ENCODE measurements at places on chromosomes 1 and 21.
A peak's percentile ranks its signal among the peaks of the same experiment; 100 is the strongest.

- H3K4me3 ChIP-seq = no peak overlapping the region
- no peak for DNase-seq
- H3K36me3 ChIP-seq = no peaks in the 10 kb centered on the region
- no peaks in the 10 kb centered on the region for H3K27me3 ChIP-seq
- H3K4me1 ChIP-seq = no peaks in the 10 kb centered on the region
Measured at GRCh38 chr21:17732306-17732705, 86.8 kb downstream of the C21orf91 start.

DNA sequence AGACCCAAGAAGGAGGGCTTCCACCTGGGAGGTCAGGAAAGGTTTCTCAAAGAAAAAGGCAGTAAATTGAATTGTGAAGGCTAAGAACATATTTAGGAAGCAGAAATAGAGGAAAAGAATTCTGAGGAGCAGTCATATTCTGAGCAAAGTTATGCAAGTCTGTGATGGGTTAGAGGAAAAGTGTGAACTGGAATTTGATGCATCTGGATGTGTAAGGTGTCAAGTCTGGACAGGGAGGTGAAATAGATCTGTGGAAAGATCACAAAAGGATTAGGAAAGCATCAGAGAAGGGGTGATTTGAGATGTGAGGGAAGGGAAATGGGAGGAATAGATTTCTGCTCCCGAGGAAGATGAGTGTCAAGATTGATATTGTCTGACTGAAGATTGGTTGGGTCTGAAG, 18.1 kb upstream of the PRDM2 start:
- DNase-seq = no peak
- H3K36me3 ChIP-seq = no peaks in the 10 kb centered on the region
- H3K27ac ChIP-seq = no peak overlapping the region
- no peaks in the 10 kb centered on the region for H3K4me1 ChIP-seq

DNA sequence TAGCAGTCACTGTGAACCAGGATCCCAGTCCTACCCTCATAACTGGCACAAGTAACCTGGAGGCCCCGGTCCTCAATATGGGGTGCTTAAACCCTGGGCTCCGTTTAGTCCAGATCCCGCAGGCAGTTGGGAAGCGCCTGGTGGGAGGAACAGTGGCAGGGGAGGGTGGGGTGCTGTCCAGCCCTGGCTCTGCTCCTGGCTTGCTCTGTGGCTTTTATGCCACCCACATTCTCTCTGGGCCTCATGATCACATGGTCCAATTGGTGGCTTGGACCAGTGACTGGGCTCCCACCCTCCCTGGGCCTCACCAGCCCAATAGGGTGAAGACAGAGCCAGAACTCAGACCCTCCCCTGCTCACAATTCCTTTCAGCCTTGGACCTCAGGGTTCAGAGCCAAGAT, 2.9 kb downstream of the CD164L2 start:
- no peak overlapping the region for H3K27ac ChIP-seq
- H3K4me3 ChIP-seq = no peak overlapping the region
- H3K36me3 ChIP-seq = no peaks in the 10 kb centered on the region
- no peaks in the 10 kb centered on the region for H3K27me3 ChIP-seq
- peaks cover 3% of the 10 kb centered on the region for H3K4me1 ChIP-seq
- DNase-seq = no peak

DNA sequence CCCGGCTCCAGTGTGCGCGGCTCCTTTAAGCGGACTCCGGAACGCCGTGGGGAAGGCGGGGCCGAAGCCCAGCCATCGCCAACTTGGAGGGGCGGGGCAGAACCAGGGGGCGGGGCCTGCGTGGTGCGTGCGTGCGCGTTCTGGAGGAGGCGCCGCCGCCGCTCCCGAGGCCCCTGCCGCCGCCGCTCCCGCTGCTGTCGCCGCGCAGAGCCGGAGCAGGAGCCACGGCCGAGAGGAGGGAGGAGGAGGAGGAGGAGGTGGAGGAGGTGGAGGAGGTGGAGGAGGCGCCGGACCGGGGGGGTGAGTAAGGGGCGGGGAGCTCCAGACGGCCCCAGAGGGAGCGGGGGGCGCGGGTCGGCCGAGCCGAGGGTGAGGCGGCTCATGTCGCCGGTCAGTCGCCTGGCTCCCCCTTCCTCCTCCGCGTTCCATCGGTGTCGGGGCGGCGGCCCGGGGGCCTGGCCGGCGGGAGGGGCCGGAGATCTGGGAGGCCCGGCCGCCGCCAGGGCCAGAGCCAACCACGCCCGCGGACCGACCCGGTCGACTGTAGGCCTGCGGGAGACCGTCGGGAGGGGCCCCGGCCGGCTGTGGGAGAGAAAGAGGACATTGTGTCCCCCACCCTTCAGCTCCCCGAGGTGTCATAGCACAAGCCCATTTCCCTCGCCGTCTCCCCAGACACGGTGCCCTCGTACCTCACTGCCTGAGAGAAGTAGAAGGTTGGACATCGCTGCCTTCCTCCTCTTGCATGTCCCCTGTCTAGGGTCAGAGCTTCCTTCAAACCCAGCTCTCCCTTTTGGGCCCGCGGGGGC, at the start of gene RAP1A:
Gene RAP1A, plus strand, starts transcription at position 155 of the 806 bp plus-strand sequence. CDS start 71,572 bp downstream, outside the sequence.
- no peaks in the 10 kb centered on the region for H3K36me3 ChIP-seq
- no peak within 1 kb of the TSS for H3K27ac ChIP-seq
- H3K4me1 ChIP-seq = peaks cover 1% of the 10 kb centered on the region
- DNase-seq = no peak
- peak within 1 kb of the TSS; percentile 82 for H3K4me3 ChIP-seq

DNA sequence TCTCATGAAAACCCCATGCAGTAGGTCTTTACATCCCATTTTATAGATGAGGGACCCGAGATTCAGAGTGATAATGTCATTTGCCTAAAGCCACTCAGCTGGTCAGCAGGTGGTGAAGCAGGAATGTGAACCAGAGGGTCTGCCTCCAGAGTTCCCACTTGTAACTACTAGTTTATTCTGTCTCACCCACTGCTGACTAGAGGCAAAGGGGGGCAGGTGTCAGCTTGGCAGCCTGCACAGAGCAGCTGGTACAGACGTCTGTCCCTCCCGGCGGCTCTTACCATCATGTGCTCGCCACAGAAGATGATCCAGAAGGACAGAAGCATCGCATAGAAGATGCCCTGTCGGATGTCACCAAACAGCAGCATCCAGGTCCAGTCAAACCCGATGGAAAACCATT, 82.4 kb downstream of the WLS start:
- DNase-seq = no peak
- no peaks in the 10 kb centered on the region for H3K36me3 ChIP-seq
- no peaks in the 10 kb centered on the region for H3K27me3 ChIP-seq

DNA sequence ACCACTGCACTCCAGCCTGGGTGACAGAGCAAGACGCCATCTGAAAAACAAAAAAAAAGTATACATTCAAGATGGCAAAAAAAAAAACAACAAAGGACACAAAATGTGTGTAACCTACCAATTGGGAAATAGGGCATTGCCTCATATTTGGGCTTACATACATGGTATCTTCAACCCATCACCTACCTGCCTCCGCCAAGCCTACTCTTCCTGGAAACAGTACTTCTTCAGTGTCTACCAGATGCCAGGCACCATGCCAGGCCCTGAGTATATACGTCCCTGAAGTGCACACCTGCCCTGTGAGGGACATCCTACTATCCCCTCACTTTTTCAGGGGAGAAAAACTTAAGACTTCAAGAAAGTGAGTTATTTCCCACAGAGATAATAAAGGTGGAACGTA, 160.2 kb downstream of the TOMM20 start:
- H3K27ac ChIP-seq = no peak overlapping the region
- no peak overlapping the region for H3K4me3 ChIP-seq
- H3K4me1 ChIP-seq = peaks cover 11% of the 10 kb centered on the region

DNA sequence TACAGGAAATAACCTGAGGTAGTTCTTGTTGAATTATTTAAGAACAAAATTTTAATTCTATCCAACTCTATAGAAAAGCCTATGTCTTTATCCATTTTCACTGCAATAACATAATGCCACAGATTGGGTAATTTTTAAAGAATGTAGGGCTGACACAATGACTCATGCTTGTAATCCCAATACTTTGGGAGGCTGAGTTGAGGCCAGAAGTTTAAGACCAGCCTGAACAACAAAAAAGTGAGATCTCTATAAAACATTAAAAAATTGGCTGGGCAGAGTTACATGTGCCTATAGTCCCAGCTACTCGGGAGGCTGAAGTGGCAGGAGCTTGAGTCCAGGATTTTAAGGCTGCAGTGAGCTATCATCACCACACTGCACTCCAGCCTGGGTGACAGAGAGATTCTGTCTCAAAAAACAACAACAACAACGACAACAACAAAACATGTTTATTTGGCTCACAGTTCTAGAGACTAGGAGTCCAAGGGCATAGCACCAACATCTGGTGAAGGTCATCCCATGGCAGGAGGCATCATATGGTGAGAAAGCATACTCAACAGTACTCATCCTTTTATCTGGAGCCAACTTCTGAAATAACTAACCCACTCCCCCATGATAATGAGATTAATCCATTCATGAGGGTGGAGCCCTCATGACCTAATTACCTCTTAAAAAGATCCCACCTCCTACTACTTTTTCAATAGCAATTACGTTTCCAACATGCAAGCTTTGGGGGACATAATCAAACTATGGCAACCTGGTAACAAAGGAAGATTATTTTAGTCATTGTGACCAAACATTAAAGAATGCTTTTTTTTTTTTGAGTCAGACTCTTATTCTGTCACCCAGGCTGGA, 59.6 kb downstream of the ABL2 start:
- H3K27ac ChIP-seq = no peak overlapping the region
- DNase-seq = no peak
- H3K4me3 ChIP-seq = no peak overlapping the region
- H3K4me1 ChIP-seq = no peaks in the 10 kb centered on the region
- H3K27me3 ChIP-seq = no peaks in the 10 kb centered on the region

DNA sequence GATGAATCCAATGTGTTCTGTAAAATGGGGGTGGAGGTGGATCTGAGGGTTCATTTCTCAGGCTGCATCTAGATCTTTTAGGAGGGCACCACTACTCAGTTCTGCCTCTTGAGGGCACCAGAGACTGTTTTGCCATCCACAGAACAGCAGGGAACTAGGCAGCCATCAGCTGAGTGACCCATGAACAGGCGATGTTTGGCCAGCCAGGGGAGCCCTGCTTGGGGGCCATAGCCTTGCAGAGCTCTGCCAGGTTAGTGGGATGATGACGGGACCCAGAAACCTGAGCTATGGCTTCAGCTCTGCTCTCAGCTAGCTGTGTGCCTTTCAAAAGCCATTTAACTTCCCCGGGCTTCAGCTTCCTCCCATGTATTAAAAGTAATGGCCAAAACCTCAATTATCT, 13.4 kb upstream of the NOS1AP start:
- H3K27me3 ChIP-seq = no peaks in the 10 kb centered on the region
- no peaks in the 10 kb centered on the region for H3K4me1 ChIP-seq
- H3K27ac ChIP-seq = no peak overlapping the region
- no peak overlapping the region for H3K4me3 ChIP-seq

GRCh38 chr1:113118266-113118665, 45.3 kb downstream of the LRIG2 start:
- H3K4me3 ChIP-seq = no peak overlapping the region
- H3K27me3 ChIP-seq = no peaks in the 10 kb centered on the region
- DNase-seq = no peak

DNA sequence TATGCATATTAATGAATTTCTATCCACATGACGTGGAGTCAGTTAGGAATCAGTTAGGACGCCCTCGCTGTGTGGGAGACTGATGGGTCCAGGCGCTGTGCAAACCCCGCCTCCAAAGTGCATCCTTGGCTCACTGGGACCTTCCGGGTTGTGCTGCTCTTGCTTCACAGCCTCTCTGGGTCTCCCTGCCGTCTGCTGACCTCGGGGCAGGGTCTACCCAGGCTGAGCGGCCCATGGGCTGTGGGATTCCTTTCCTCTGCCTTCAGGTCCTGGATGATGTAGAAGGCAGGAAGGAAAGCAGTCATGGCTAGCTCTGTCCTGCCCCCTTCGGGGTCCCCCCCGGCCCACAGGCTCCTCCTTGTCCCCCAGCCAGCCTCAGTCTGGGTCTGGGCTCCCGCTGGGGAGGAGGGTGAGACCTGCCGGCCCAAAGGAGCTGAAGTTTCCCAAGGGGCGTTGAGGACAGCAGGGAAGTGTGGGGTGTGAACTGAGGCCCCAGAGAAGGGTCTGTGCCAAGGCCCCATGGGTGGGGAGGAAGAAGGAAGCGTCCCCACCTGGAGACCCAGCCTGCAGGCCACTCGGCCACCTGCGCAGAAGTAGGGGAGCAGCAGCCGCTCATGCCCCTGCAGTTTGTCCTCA, 24.6 kb upstream of the CDK11A start:
- peaks cover 12% of the 10 kb centered on the region for H3K36me3 ChIP-seq
- no peak overlapping the region for H3K27ac ChIP-seq
- H3K4me3 ChIP-seq = no peak overlapping the region
- H3K4me1 ChIP-seq = no peaks in the 10 kb centered on the region
- DNase-seq = no peak

DNA sequence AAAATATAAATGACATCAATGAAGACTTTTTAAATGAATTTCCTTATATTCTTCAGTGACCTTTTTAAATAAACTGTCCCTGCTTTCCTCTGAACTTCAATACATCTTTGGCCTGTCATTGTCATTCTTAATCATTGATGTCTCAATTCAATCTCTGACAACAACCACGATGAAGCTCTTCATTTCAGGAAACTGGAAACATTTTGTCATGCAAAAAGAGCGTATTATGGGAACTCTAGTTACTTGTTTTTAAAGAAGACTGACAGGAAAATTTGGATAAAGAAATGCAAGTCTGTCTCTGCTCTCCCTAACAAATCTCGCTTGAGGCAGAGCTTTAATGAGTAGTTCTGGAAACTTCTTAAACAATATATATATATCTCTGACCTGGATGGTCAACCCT, 535.8 kb upstream of the ADGRL2 start:
- H3K4me1 ChIP-seq = peaks cover 2% of the 10 kb centered on the region
- H3K27ac ChIP-seq = no peak overlapping the region
- no peaks in the 10 kb centered on the region for H3K36me3 ChIP-seq
- H3K4me3 ChIP-seq = no peak overlapping the region
- no peaks in the 10 kb centered on the region for H3K27me3 ChIP-seq
- DNase-seq = no peak

GRCh38 chr21:28074676-28075075, 918.0 kb downstream of the LTN1 start:
- H3K27me3 ChIP-seq = no peaks in the 10 kb centered on the region
- no peak overlapping the region for H3K4me3 ChIP-seq
- H3K27ac ChIP-seq = no peak overlapping the region
- no peaks in the 10 kb centered on the region for H3K36me3 ChIP-seq

GRCh38 chr1:162740755-162741154, 49.7 kb upstream of the HSD17B7 start:
- DNase-seq = no peak
- no peak overlapping the region for H3K4me3 ChIP-seq
- H3K27ac ChIP-seq = no peak overlapping the region

- no peak overlapping the region for H3K4me3 ChIP-seq
- H3K4me1 ChIP-seq = peaks cover 4% of the 10 kb centered on the region
- no peak for DNase-seq
- peaks cover 14% of the 10 kb centered on the region for H3K27me3 ChIP-seq
Measured at GRCh38 chr1:32897082-32898049, 3.8 kb downstream of the TMEM54 start.

DNA sequence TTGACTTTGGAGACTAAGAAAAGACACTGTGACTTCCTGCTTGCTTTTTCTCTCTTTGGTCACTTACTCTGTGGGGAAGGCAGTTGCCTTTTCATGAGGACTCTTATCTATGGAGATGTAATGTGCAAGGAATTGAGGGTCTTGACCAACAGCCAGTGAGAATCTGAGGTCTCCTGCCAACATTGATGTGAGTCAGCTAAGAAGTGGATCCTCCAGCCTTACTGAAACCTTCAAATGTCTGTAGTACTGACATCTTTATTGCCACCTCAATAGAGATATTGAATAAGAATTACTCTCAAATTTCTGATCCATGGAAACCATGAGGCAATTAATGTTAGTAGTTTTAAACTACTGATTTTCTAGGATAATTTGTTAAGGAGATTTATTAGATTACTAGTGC, 598.4 kb downstream of the ADGRL2 start:
- H3K36me3 ChIP-seq = no peaks in the 10 kb centered on the region
- no peak overlapping the region for H3K27ac ChIP-seq
- DNase-seq = no peak
- H3K27me3 ChIP-seq = no peaks in the 10 kb centered on the region
- H3K4me3 ChIP-seq = no peak overlapping the region
